ENCODE measurements at places on chromosomes 6 and 20.

DNA sequence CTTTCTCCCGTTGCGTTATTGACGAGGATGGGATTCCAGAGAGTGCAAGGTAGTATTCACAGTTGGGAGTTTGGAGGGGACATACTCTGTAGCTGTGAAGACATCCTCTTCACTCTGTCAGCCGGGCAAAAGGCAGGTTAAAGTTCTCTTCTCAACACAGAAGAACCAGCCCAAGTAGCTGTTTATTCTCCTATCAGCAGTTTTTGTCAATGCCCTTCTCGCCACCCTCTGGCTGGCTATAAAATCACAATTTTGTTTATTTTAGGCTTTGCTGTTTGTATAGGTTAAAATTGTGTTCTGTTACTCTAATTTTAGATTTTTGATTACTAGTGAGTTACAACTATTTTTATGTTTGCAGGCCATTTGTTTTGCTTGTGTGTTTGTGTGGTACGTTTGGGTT, 37.9 kb upstream of the MAS1 start:
- DNase-seq: no peak

- DNase-seq: peak; percentile 90
These were observed 35.5 kb downstream of the BANF2 start for GRCh38 chr20:17735206-17735804.

DNA sequence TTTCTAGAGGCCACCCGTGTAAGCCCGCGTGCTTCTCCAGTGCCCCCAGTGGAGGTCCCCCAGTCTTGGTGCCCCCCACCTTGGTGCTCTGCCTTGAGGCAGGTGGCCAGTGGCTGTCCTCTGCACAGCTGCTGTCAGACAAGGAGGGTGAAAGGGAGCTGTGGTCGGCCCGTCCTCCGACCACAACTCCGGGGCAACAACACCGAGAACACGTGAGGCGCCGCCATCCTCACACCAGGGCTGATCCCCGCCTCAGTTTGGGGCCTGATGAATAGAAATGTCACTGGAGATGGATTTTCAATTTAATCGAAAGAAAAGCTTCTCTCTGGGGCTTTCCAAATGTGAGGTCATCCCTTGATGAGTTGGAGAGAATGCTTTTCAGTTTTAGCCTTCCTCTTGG, 304.6 kb downstream of the CDH4 start:
- peak; percentile 27 for DNase-seq

DNA sequence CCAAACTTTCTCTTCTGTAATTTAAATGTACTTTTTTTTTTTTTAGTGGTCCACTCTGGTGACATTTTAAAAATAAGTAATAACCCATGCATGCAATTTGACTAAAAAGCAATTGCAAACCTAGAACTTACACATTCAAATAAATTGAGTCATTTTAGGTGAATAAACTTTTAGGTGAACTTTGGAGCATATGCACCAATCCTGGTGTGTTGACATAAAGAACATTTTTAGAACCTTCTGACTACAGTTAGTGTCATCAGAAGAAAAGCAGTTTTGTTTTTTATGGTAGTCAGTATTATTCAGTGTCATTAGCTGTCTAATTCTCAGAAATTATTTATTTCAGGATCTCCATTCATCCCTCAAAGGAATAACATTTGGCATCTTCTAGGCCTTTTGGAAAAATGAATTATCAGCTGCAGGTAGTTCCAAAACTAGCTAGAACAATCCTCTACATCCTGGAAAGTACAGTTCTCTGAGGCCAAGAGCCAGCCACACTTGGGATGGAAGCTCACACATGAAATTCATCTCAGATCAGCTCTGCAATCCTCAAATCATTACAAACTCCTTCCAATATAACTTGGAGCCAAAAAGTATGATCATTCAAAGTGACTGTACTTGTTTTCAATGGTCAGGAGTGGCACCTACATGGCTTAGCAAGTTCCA, 38.5 kb upstream of the SIM1 start:
- no peak for DNase-seq

DNA sequence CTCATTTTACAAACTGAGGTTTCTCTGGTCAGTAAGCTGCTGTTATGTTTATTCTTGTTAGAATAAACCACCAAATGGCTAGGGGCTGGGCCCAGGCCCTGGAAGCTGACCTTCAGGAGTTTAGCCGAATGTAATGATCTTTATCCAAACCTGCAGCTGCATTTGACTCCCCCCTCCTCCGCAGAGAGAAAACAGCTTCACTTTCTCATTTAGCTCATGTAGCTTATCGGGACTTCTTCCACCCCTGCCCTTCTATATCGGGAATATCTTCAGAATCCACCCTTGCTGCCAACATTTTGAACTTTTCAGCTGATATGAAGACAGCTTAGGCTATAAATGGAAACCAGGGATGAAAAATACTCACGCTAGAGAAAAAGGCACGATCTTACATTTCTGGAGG, 102.6 kb downstream of the ZMYND8 start:
- no peak for DNase-seq

DNA sequence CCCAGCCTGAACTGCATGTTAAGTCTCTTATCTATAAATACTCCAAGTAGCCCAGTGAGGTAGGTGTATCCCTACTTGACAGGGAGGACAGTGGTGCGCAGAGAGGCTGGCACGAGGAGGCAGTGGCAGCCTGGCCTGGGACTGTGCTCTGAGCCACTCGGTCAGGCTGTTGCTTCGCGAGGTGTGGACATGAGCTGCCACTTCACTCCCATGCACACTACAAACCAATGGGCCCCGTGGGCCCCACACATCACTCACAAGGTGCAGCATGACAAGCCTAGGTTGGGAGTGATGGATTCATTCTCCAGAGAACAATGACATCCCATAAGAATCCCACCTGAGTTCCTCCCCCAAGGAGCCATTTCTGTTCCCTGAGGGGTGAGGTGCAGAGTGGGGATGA, 54.9 kb downstream of the TMEM242 start:
- no peak for DNase-seq

- no peak for DNase-seq
These were observed 371.9 kb upstream of the CHD6 start for GRCh38 chr20:41989935-41990635.

DNA sequence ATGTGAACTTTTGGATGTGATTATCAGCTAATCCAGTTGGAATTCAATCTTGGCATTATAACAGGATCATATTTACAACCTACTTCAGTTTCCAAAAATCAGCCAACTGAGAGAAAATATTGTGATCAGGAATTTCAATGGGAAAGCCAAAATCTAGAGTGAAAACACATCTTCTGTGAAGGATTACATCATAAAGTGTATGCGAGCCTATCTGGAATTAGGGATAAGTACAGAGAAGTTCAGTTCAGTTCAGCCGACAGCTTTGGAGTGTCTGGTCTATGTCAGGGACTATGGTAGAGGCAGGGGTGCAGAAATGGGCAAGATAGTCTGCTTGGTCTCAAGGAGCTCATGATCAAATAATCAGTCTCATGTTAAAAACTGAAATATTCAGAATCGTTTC, 12.3 kb upstream of the PRIM2 start:
- no peak for DNase-seq

DNA sequence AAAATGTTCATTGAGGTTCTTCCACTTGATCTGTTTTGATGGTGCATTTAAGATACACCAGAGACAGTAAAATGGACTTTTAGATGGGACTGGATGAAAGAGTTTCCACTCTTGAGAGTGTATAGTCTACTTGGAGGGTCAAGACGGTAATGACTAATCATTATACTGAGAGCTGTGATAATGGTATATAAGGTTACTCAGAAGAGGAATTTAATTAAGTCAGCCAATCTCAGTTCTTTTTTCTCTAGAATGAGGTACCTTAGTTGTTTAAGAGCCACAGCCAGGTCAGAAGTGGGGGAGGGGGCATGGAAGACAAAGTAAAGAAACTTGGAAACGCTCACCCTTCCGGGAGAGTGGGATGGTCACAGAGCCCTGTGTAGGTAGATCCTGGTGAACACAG, 123.9 kb downstream of the MAP3K4 start:
- DNase-seq: no peak

GRCh38 chr6:170583756-170584180, 669 bp downstream of the PDCD2 start:
- no peak for DNase-seq

DNA sequence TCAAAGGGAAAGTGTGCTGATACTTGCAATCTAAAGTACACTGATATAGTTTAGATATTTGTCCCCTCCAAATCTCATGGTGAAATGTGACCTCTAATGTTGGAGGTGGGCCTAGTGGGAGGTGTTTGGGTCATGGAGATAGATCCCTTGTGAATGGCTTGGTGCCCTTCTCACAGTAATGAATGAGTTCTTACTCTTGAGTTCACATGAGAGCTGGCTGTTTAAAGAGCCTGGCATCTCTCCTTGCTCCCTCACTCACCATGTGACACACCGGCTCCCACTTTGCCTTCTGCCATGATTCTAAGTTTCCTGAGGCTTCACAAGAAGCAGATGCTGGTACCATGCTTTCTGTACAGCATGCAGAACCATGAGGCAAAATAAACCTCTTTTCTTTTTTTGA, 78.1 kb downstream of the REPS1 start:
- DNase-seq: no peak
